GM18507 (cell line): ENCODE measurements at places on chromosomes 1 and 21.

DNA sequence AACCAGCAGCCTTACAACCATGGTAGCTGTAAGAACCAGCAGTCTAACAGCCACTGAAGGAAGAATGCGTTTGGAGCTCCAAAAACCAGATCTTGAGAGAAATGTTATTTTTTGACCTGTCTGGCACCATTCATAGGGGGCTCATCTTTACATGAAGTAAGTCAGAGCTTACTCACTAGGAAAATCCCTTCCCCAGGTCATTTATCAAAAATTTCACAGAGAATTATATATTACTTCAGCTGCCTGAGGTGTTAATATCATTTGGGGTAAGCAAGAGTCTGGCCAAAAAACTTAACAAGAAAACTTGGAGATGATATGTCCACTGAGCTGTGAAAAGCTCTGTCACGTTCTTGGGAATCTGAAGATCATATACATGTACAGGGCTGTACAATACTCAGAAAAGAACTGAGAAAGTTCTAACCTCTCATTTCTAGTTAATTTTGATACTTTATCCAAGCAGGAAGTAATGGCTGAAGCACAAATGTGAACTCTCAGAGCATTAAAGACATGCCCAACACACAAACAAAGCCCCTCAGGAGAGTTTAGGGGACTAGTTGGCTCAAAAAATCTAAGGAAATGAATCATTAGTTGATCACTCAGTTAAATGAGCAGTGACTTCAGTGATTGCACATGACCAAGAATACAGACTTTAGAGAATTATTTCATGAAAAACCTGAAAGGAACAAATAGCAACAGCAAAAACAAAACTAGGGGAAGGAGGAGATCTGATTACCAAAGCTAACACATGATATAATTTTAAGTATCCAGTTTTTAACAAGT is 681.1 kb downstream of the LTN1 start:
- no peak for DNase-seq

DNA sequence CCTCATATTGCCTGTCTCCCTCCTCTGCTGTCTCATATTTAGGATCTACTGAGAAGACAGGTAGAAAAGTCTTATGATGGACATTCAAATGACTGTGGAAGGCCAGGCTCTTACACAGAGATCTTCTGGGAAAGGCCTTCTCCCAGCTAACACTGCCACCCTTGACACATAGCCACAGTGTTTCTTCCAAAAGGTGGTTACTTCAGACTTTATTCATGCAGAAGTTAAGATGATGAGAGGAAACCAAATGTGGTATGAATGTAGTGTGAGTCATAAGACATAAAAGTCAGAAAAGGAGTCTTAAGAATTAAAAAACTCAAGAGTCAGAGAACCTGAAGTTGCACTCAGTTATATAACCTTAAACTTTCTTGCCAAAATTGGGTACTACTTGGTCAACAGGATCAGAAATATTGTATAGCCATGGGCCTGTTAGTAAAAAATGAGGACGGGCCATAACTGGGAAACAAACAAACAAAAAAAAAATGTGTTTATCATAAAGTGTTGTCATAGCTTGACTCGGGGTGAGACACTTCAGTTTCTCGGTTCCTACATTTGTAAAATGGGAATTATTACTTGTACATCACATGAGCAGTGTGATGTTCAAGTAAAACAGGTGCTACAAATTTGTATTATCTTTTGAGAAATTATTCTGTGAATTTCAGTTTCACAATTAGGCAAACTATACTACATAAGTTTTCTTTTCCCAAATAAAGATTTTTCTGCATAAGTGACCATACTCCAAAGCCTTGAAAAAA is 1.2 kb upstream of the DENND1B start:
- no peak for DNase-seq

- DNase-seq: no peak
Measured at GRCh38 chr1:184858288-184858687, 103.6 kb upstream of the EDEM3 start.

- no peak for DNase-seq
Measured at GRCh38 chr1:34125721-34126380, 39.2 kb downstream of the CSMD2 start.

- no peak for DNase-seq
Measured at GRCh38 chr1:72253132-72253531, 29.2 kb downstream of the NEGR1 start.

DNA sequence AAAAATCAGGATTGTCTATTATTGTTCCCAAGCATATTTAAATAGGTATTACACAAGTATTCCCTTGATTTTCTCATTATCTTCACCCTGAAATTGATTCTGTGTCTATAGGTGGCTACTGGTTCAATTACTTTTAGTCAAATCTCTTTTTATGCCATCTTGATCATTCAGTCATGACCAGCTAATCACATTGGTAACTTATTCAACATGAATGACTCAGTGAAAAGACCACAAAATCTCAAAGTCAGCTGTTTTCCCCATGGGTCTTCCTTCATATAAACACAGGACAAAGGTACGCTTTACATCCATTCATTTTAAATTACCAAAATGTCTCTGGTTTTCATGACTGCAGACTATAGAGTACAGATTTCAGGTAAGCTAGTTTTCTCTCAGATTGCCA is 23.7 kb upstream of the NRIP1 start:
- DNase-seq: no peak

GRCh38 chr1:84259376-84259775 is 42.1 kb upstream of the SAMD13 start:
- no peak for DNase-seq
